Non-pigmented ciliary epithelial cell (primary cell): ENCODE measurements at places on chromosomes 1 and 21.

DNA sequence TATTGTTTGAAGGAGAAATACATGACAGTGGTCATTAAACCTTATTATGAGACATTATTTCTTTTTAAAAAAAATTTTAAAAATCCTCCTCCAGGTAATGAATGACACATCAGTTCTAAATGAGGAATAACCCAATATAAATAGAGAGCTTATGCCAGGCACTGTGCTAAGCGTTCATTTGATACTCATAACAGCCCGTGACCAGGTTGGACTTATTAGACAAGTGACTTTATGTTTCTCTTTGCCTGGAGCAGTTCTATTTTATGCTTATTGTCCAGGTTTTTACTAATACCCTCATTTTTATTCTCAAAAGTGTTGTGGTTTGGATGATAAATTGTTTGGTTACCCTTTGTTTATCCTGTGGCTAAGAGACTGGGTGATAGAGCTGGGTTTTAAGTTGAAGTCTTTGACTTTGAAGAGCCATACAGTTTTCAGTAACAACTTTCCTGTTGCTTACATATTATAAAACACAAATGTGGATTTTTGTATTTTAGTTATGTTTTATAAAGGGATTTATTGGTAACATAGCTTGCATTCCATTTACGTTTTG lies 84.2 kb downstream of the RABGAP1L start:
- DNase-seq = no peak

DNA sequence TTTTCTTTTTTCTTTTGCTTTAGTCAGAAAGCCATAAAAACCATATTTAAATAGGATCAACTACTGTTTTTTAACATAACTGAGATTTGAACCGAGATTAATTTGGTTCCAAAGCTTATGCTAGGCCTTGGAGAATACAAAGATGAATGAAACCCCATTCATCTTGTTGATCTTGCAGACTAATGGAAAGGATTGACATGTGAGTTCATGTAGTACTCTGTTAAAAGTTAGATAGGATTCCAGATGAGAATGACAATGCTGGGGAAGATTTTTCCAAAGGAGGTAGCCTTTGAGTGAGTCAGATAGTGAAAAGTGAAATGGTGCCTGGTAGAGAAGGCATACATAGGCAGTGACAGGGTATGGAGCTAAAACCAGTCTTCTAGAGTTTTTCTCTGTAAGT lies 22.7 kb downstream of the RBM15 start:
- DNase-seq = no peak

GRCh38 chr1:70675737-70676156 lies 264.7 kb downstream of the CTH start:
- DNase-seq = no peak

GRCh38 chr21:41166884-41167283 lies 1.1 kb upstream of the BACE2 start:
- DNase-seq = no peak

- no peak for DNase-seq
These were observed 9.7 kb downstream of the HMGN1 start for GRCh38 chr21:39339231-39339630.
